PC-9 (cell line): ENCODE measurements at places on chromosomes 2 and 18. TPM values are rescaled to one million over a fixed set of nuclear protein-coding genes. Genes with fewer than 3 reads are reported as not detected.

The GULP1 gene
- total RNA-seq: 31.5 and 38.0 TPM in 2 replicates

The BAZ2B gene
- 28.0 and 34.9 TPM in 2 replicates for total RNA-seq

The PLEKHH2 gene
- total RNA-seq: 1.6 and 2.3 TPM in 2 replicates

The FEV gene
- not detected in 2 replicates for total RNA-seq

The MAP3K19 gene
- total RNA-seq: not detected in 2 replicates

The CDH2 gene
- total RNA-seq: 6.4 and 8.5 TPM in 2 replicates

The UGT1A4 gene
- 73.6 and 93.0 TPM in 2 replicates for total RNA-seq

The SH3BP4 gene
- 131 and 135 TPM in 2 replicates for total RNA-seq

The ZBTB7C gene
- total RNA-seq: not detected in 2 replicates

The CRYGD gene
- total RNA-seq: not detected in 2 replicates

The ARHGEF4 gene
- total RNA-seq: 16.1 and 20.0 TPM in 2 replicates

The CXCR2 gene
- not detected in 2 replicates for total RNA-seq

The RNPEPL1 gene
- total RNA-seq: 101 and 125 TPM in 2 replicates

The C2orf76 gene
- total RNA-seq: 11.5 and 12.7 TPM in 2 replicates
